ENCODE measurements at places on chromosomes 1 and 21. TPM values are rescaled to one million over a fixed set of nuclear protein-coding genes. Genes with fewer than 3 reads are reported as not detected.

- DNase-seq = no peak
- no peaks in the 10 kb centered on the region for H3K36me3 ChIP-seq
- H3K27me3 ChIP-seq = no peaks in the 10 kb centered on the region
- no peak overlapping the region for H3K4me3 ChIP-seq
- no peak overlapping the region for H3K27ac ChIP-seq
Measured at GRCh38 chr1:76713535-76713934, 153.7 kb upstream of the ST6GALNAC5 start.

DNA sequence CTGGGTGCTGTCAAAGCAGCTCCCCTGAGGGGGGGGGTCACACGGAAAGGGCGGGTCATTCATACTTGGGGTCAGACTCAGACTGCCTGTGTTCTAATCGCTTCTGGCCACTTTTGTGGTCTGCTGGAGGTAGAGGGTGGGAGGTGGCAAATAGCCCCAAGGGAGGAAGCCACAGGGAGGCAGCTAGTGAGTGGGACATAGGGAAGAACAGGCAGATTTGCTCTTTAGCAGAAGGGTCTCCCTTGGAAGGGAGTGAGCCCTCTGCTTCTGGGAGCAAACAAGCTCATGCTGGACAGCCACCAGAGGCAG is 24.5 kb downstream of the ACOT11 start:
- no peak overlapping the region for H3K4me3 ChIP-seq
- H3K4me1 ChIP-seq = no peaks in the 10 kb centered on the region
- no peak overlapping the region for H3K27ac ChIP-seq
- no peaks in the 10 kb centered on the region for H3K27me3 ChIP-seq
- DNase-seq = no peak
- H3K36me3 ChIP-seq = no peaks in the 10 kb centered on the region

The TAF13 gene
- total RNA-seq = 25.1 TPM

- H3K4me1 ChIP-seq = peaks cover 34% of the 10 kb centered on the region
- peak; percentile 96 for DNase-seq
- H3K4me3 ChIP-seq = peak overlapping the region; percentile 55
- H3K27me3 ChIP-seq = no peaks in the 10 kb centered on the region
Measured at GRCh38 chr1:156751757-156752481, 444 bp upstream of the HDGF start.

GRCh38 chr1:224502459-224503160 is 68.0 kb upstream of the WDR26 start:
- H3K4me3 ChIP-seq = no peak overlapping the region
- no peaks in the 10 kb centered on the region for H3K36me3 ChIP-seq
- DNase-seq = no peak

DNA sequence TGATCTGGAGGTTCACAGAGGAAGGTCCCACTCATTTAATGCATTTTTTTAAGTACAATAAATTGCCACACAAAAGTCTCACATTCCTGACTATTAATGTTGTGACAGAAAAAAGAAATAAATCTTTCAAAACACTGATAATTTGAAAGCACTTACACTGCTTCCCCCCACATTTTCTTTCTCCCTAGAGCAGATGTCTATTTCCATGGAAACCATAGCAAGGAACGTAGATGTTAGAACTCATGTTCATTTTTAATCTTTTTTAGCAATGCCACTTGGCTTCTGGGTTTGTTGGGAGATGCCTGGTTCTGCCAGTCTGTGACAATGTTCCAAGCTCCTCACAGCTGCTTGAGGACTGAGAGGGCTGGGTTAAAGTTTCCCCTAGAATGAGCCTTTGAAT is 1.9 kb upstream of the STMN1 start:
- no peak for DNase-seq
- H3K27me3 ChIP-seq = no peaks in the 10 kb centered on the region
- no peak overlapping the region for H3K4me3 ChIP-seq
- no peaks in the 10 kb centered on the region for H3K36me3 ChIP-seq

The C1QC gene
- not detected for total RNA-seq

DNA sequence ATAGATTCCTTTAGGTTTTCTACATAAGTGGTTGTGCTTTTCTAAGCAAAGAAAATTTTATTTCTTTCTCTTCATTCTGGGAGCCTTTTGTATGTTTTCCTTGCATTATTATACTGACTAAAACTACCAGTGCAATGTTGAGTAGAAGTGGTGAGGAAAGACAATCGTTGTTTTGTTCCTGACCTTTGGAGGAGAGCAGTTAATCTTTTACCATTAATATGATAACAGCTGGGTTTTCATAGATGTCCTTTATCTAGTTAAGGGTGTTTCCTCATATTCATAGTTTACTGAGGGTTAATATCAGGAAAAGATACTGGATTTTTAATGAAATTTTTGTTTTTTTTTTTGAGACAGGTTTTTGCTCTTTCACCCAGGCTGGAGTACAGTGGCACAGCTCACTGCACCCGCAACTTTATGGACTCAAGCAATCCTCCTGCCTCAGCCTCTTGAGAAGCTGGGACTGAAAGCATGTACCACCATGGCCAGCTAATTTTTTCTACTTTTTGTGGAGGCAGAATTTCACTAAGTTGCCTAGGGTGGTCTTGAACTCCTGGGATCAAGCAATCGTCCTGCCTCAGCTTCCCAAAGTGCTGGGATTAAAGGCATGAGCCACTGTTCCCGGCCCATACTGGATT is 9.0 kb upstream of the KCTD3 start:
- peaks cover 14% of the 10 kb centered on the region for H3K4me1 ChIP-seq
- H3K27ac ChIP-seq = no peak overlapping the region
- H3K36me3 ChIP-seq = peaks cover 1% of the 10 kb centered on the region
- no peaks in the 10 kb centered on the region for H3K27me3 ChIP-seq
- no peak overlapping the region for H3K4me3 ChIP-seq

The GAS5 gene
- total RNA-seq = 559 TPM

DNA sequence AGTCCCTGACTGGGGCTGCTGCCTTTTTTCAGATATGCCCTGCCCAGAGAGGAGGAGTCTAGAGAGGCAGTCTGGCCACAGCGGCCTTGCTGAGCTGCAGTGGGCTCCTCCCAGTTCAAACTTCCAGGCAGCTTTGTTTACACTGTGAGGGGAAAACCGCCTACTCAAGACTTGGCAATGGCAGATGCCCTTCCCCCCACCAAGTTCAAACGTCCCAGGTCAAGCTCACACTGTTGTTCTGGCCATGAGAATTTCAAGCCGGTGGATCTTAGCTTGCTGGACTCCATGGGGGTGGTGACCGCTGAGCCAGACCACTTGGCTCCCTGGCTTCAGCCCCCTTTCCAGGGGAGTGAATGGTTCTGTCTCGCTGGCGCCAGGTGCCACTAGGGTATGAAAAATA is 18.3 kb upstream of the C1orf53 start:
- no peak overlapping the region for H3K27ac ChIP-seq
- H3K36me3 ChIP-seq = no peaks in the 10 kb centered on the region
- H3K4me1 ChIP-seq = no peaks in the 10 kb centered on the region
- peak; percentile 43 for DNase-seq
- H3K27me3 ChIP-seq = no peaks in the 10 kb centered on the region

The SH2D5 gene
- total RNA-seq = 2.8 TPM

The STPG1 gene
- 8.6 TPM for total RNA-seq

The MARCKSL1 gene
- total RNA-seq = 159 TPM

The LAPTM5 gene
- total RNA-seq = 0.14 TPM

- H3K27ac ChIP-seq = no peak overlapping the region
- peaks cover 13% of the 10 kb centered on the region for H3K4me1 ChIP-seq
- DNase-seq = no peak
- no peaks in the 10 kb centered on the region for H3K36me3 ChIP-seq
- no peaks in the 10 kb centered on the region for H3K27me3 ChIP-seq
- no peak overlapping the region for H3K4me3 ChIP-seq
Measured at GRCh38 chr1:234529095-234529949, 50.3 kb upstream of the TARBP1 start.

DNA sequence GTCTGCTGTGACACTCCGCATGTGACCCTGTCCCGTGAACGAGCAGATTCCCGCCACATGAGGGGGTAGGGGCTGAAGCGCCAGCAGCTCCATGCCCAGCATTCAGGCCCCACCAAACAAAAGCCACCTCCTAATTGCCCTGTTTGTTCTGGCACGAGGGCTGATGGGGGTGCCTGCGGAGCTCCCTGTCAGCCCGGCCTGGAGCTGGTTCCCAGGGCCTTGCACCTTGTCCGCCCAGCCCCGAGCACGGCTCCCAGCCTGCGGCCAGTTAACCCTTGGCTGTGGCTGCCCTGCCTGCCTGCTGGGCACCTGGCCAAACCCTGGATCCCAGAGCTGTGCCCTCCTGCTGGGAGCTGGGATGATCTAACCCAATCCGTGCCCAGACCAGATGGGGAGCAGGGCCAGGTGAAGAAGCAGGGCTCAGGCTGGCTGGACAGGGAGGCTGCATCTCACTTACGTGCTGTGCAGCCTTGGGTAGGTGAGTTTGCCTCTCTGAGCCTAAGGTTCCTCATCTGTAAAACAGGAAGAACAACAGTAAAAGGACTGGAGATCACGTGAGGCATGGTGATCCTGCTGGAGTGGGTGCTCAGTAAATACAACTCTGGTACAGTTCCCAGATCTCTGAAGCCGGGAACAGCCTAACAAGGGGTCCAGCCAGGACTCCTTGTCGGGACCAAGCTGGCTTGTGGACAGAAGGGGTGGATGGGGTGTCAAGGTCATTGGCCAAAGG is 110.9 kb upstream of the IFFO2 start:
- H3K4me1 ChIP-seq = no peaks in the 10 kb centered on the region
- DNase-seq = no peak
- peak overlapping the region; percentile 75 for H3K27ac ChIP-seq
